ENCODE measurements at places on chromosomes 11 and 22.

GRCh38 chr11:5348551-5349194 is 2.6 kb upstream of the OR51B6 start:
- DNase-seq = no peak

DNA sequence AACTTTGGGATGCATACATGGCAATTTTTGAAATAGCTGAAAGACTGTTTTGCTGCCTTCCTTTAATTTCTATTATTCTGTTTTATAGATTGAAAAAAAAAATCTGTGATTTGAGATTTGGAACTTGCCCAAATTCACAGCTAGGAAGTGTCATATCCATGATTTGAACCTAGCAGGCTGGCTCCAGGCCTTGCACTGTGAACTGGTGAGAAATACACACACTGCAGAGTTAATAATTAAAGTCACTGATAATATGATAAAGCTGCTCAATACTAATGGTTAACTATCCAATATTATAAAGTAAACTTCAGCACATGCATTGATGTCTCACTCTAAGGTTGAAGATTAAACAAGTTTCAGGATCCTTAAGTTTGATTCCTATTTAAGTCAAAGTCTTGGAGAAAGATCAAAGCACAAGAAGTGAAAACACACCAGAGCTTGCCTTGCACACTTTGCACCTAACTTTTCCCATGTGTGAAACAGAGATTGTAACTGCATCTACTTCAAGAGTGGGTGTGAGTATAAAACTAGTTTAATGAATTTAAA is 150.6 kb upstream of the CCDC179 start:
- no peak for DNase-seq

DNA sequence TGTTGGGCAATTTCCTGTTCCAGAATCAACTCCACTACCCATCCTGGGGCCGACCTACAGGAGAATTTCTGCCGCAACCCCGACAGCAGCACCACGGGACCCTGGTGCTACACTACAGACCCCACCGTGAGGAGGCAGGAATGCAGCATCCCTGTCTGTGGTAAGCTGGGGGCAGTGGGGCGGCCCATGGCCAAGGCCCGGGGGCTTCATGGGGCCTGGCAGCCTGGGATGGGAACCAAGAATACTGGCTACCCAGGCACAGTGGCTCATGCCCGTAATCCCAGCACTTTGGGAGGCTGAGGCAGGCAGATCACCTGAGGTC is 4.3 kb downstream of the F2 start:
- no peak for DNase-seq

GRCh38 chr11:33044285-33044756 is 4.9 kb downstream of the TCP11L1 start:
- DNase-seq = no peak

DNA sequence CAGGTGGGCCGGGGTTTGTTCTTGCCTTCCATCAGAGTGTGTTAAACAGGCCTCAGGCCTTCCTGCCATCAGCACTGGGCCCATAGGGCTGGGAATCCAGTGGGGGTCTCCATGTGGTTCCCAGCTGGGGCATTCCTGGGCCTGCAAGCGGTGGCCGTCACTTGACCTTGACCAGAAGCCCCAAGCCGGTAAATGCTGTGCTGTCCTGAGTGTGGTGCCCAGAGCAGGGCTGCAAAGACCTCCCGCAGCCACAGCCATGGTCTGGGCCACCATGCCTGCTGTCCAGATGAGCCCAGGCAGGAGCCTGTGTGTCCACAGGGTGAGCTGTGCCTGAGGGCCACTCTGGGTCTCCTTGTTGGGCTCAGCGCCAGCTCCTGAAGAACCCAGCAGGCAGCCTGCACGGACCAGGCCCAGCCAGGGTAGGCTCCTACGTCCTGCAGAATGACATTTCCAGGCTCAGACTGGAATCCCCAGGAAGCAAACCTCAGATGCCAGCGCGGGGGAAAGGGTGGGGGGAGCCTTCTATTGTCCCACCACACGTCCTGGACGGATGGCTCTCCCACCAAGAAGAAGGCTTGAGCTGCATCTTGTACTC is 117.3 kb downstream of the KCNQ1OT1 start:
- DNase-seq = no peak

DNA sequence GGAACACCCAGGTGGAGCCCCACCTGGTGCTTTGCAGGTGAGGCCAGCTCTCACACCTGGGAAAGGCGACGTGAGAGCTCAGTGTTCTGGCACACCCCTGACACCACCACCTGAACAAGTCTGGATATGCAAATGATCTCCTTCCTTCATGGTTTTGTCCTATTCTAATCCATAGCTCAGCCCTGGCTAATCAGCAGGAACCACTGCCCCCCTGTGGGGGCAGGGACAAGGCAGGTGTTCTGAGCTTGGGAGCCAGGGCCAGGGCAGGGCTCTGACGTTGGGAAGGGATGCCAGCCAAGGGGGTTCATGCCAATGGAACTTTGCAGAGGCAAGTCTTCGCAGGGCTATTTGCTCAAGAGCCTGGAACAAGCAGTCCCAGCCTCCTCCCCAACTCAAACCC is 144.2 kb downstream of the TRIM29 start:
- DNase-seq = no peak

DNA sequence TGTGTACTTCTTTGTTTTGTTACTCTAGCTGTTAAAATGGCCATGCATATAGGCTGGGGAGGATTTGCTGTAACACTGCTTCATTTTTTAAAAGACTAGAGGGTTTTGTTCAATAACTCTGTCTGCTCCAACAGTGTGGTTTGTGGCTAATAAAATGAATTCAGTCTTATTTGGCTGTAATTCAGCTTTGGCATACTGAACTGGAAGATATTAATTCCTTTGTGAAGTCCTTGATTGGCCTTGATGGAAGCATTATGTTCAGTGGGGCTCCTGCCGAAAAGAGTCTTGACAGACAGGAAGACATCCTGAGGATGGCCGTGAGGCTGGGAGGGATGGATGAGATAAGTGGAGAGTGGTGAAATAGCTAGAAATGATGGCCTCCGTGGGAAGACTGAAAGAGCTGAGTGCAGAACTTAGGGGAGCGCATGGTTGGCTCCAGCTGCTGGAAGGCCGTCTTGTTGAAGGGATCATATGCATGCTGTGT is 44.8 kb upstream of the MYO18B start:
- DNase-seq = no peak

DNA sequence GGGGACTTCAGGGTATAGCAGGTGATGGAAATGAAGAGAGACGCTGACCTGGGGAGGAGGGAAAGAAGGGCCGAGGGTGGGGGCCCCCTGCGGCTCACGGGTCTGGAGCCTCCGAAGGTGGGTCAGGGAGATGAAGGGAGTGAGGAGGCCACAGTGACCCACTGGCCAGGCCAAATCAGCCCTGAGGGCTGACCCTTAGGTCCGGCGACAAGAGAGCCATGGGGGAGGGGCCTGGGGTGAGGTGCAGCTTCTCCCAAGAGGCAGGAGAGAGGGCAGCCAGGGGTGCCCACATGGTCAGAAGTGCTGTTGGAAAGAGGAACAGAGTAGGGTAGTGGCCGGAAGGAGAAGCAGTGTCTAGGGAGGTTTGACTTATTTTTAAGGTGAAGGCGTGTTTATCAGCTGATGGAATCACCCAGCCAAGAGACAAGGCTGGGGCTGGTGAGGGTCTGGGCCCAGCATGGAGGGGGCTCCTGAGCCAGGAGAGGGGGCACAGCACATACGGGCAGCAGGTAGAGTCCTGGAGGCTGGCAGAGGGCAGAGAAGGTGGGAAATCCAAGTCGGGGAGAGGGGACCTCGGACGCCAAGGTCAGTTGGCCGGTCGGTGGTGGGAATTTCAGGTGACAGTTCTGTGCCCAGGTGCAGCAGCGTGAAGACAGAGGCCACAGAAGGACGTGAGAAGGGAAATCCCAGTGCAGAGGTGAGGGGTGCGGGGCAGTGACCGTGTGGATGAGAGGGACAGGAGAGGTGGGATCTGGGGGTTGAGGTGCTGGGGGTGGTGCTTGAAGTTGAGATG is 49.0 kb downstream of the LINC01488 start:
- no peak for DNase-seq

DNA sequence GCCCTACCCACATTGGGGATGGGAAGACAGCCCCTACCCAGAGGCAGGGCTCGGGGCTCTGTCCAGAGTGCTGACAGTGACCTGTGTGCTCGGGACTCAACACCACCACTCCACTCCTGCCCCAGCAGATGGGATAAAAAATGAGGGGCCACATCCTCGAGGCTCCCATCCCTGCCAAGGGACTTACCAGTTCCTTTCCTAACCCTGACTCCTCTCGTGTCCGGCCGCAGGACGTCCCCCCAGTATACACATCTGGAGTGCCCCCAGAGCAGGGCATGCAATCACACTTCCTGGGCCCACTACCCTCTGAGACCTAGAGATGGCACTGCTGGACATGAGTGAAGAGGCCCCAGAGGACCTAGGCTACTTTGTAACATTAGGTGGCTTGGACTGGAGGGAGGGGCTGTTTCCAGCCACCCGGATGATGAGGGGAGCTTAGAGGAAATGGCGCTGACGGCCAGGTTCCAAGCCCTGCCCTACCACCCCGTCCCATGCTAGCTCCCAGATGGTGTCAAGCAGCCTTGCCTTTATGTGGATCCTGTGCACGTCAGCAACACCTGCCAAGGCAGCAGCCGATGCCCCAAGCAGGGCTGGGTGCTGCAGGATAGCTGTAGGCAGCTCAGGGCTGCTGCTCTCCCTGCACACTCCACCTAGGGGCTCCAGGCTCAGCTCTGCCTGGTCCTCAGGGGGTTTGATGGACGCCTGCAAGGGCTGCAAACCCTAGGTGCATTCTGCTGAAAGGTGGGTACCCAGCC is 86.6 kb downstream of the DGCR2 start:
- no peak for DNase-seq

- no peak for DNase-seq
Measured at GRCh38 chr22:46893281-46894020, 131.0 kb downstream of the TBC1D22A start.

- DNase-seq = no peak
Measured at GRCh38 chr11:2525166-2525861, 80.5 kb downstream of the KCNQ1 start.

- no peak for DNase-seq
Measured at GRCh38 chr22:27888310-27888709, 30.7 kb downstream of the PITPNB start.

GRCh38 chr22:39133871-39134270 is 18.6 kb downstream of the CBX7 start:
- DNase-seq = no peak

- DNase-seq = no peak
Measured at GRCh38 chr11:75481223-75481921, 44.4 kb downstream of the GDPD5 start.

- DNase-seq = no peak
Measured at GRCh38 chr11:35337136-35337913, 82.0 kb downstream of the SLC1A2 start.

GRCh38 chr22:33807470-33807869 is 112.8 kb downstream of the LARGE1 start:
- no peak for DNase-seq

DNA sequence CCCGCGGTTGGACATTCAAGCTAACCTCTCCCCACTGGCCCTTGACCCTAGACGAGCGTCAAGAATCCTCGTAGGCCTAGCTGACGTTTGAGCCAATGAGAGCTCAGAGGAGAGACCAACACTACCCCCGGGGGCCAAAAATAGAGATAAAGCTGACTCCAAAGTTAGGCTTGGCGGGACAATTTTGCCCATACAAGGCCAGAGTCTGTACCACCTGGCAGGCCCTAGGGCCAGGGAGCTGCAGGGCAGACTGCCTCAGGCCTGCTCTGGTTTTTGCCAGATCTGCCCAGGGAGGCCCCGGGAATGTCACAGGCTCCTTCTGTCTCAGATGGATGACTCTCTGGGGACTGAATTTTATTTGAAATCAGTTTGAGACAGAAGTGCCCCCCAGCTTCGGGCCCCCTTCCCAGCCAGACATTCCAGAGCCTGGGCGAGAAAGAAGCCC is 40.8 kb upstream of the ACCSL start:
- no peak for DNase-seq

DNA sequence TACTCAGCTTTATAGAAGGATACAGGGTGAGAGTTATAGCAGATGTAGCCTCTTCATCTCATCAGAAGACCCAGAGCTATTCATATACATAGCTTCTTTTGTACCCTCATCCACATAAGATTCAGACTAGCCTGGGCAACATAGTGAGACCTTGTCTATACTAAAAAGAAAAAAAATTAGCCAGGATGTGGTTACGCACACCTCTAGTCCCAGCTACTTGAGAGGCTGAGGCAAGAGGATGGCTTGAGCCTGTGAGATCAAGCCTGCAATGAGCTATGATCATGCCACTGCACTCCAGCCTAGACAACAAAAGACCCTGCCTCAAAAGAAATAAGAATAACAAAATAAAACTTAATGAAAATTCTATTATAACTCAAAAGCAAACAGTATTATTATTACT is 36.7 kb upstream of the B3GNT6 start:
- no peak for DNase-seq

DNA sequence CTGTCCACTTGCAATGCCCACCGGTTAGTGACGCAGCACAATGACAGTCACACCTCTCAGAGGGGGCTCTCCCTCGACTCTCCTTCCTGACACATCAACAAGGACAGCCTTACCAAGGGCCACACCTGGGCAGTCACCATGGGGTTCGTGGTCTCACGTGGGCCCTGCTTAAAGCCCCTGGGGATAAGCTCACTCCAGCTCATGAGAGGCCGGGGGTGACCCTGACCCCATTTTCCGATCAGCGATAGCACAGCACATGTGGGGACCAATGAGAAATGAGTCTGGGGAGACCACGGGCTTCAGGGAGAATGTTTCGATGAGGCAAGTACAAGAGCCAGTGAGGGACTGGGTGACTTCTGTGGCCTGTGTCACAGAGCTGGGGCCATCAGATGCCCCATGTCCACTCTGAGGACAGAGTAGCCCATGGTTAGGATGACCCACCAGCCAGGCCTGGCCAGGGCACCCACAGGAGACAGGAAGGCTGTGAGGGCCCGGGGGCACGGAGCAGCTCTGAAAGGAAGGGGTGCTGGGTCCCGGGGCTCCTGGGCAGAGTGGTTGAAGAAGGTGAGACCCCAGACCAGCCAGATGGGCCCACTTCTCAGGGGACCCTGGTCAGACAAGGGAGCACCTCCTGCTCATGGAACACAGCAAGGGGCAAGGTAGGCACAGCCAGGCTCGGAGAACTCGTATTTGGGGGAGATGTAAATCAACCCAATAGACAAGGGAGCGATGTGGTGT is 128.8 kb downstream of the MED15 start:
- DNase-seq = no peak

DNA sequence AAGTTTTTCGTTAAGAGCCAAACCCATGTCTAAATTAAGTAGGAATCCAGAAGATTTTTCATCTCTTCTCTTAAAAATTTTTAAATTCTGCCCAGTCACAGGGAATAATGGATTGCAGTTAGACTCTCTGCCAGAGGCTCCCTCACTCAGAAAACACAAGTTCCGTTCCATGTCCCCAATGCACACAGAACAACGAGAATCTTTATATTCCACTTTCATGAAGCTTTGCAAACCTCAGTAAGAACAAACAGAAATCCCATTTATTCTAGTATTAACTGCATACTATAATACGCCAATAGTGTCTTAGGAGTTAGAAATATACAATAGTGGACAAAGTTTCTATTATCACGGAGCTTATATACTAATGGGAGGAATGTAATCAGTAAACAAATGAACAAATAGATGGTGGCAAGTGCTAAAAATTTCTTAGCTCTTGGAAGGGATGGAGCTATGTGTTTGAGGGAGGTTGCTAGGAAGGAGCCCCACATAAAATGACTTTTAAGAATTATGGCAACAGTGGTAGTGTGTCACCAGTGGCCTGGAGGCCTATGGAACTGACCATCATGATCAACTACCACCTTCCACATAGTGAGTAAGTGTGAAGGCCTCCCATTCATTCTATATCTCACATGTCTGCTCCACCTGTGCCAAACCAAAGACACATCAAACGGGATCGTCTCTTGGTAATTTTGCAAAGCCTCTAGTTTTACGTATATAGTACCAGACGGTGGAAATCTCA is 24.9 kb downstream of the PICALM start:
- DNase-seq = no peak
